ENCODE measurements at places on chromosomes 1 and 21. TPM values are rescaled to one million over a fixed set of nuclear protein-coding genes. Genes with fewer than 3 reads are reported as not detected.

Gene PDC
- total RNA-seq, result not detected

Gene FAM43B
- total RNA-seq, result not detected

Gene ADAMTSL4
- total RNA-seq, result 0.12 TPM

Gene C1orf185
- not detected for total RNA-seq

Gene GNG12
- not detected for total RNA-seq

Gene SLAMF9
- total RNA-seq, result not detected

Gene RSRP1
- total RNA-seq, result 571 TPM

DNA sequence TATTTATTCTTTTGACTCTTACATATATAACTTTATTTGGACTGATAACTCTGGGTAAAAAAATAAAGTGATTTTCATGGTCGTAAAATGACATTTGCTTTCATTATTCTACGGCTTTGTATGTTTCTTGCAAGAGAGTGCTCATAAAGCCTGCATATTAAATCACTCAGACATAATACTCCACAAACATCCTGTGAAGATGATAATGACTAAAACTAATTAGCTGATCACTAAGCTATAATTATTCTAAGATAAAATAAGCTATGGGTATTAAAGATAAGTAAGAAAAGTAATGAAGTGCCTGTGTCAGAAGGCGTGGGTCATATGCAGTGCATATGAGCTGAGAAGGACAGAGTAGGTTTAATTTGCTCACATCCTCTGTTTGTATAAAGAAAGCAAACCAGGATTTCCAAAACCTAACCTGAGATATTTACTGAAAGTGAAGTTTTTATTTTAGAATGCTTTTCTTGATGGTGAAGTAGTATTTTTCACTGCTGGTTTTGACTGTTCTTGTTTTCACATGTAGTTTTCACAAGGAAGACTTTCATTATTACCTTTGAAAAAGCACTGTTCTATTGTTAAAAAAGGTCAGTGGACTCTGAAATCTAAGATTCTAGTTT is 278.8 kb downstream of the AMY1C start:
- H3K27me3 ChIP-seq, result no peaks in the 10 kb centered on the region
- no peak overlapping the region for H3K4me3 ChIP-seq
- no peaks in the 10 kb centered on the region for H3K36me3 ChIP-seq
- H3K27ac ChIP-seq, result no peak overlapping the region

DNA sequence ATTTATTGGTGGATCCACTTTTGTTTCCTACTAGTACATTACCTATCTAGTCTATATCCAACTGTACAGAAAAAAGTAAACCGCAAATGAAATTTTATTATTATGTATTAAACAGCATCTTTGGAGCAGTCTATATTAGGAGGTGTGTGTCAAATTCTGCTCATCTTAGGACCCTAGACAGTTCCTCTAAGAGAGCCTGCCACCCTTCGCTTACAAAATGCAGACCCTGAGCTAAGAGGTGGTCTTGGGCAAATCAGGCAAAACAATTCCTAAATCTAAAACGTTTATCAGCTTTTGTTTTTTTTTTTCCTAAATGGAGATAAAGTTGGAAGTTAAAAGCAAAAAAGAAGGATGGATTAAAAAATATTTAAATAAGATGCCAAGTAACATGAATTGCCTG is 85.3 kb downstream of the PBX1 start:
- no peaks in the 10 kb centered on the region for H3K27me3 ChIP-seq
- DNase-seq, result no peak
- H3K4me1 ChIP-seq, result no peaks in the 10 kb centered on the region

GRCh38 chr1:91876040-91876470 is 9.9 kb downstream of the TGFBR3 start:
- peak; percentile 21 for DNase-seq
- no peaks in the 10 kb centered on the region for H3K36me3 ChIP-seq
- H3K4me1 ChIP-seq, result peaks cover 38% of the 10 kb centered on the region
- H3K27ac ChIP-seq, result no peak overlapping the region

DNA sequence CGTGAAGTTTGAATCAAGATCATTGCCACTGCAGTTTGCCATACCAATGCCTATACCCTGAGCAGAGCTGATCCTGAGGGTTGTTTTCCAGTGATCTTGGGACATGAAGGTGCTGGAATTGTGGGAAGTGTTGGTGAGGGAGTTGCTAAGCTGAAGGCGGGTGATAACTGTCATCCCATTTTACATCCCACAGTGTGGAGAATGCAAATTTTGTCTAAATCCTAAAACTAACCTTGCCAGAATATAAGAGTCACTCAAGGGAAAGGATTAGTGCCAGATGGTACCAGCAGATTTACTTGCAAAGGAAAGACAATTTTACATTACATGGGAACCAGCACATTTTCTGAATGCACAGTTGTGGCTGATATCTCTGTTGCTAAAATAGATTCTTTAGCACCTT is 78.6 kb downstream of the FMN2 start:
- H3K4me3 ChIP-seq, result no peak overlapping the region
- no peak overlapping the region for H3K27ac ChIP-seq
- H3K4me1 ChIP-seq, result no peaks in the 10 kb centered on the region
- H3K27me3 ChIP-seq, result no peaks in the 10 kb centered on the region

GRCh38 chr1:34844252-34844634 is 15.3 kb downstream of the SMIM12 start:
- no peak for DNase-seq
- H3K27me3 ChIP-seq, result no peaks in the 10 kb centered on the region
- no peaks in the 10 kb centered on the region for H3K36me3 ChIP-seq
- H3K27ac ChIP-seq, result no peak overlapping the region
- no peak overlapping the region for H3K4me3 ChIP-seq
- no peaks in the 10 kb centered on the region for H3K4me1 ChIP-seq

DNA sequence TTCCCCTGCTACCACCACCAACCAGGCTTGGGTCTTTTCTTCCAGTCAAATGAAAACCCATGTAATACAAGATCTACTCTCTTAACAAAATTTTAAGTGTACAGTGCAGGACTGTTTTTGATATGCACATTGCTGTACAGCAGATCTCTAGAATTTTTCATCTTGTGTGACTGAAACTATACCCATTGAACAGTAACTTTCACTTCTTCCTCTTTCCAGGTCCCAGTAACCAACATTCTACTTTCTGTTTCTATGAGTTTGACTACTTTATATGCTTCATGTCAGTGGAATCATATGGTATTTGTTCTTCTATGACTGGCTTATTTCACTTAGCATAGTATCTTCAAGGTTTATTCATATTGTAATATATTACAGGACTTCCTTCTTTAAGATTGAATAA is 45.3 kb upstream of the PLPPR4 start:
- no peaks in the 10 kb centered on the region for H3K4me1 ChIP-seq
- H3K27ac ChIP-seq, result no peak overlapping the region
- H3K27me3 ChIP-seq, result no peaks in the 10 kb centered on the region
- H3K36me3 ChIP-seq, result no peaks in the 10 kb centered on the region
- DNase-seq, result no peak
- H3K4me3 ChIP-seq, result no peak overlapping the region

DNA sequence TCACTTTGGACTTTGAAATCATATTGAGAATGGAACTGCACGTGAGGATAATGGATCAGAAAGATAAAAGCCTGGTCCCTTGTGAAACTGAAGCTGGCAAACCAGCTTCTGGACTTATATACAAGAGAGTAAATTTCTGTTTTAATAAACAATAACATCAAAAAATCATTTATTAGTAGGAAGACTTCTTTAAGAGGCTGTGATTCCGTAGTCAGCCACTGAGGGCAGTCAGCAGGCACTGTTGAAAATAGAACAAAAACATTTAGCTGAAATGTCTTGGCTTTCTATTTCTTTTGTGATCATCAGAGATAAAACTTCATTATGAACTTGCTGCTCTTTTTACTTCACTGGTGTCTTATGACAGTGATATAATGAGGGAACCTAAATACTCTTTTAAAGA is 489.4 kb downstream of the PCP4 start:
- no peak for DNase-seq
- H3K4me3 ChIP-seq, result no peak overlapping the region
- H3K4me1 ChIP-seq, result no peaks in the 10 kb centered on the region

DNA sequence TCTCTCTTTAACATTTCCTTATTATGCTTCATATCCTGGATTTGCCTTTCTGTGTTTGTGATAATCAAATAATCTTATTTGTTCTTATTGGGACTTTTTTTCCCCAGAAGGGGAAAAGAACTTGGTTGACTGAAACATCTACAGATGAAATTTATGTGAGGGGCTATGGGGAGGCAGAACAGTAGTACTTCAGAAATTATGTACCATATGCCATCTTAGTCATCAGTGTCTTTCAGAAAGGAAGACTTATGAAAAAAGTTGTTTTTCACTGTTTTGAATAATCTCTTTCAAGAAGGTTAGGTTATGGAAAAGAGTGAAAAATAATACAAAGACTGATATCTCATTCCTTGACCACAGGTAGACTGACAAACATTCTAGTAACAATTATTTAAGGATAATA is 30.2 kb upstream of the TRAF5 start:
- DNase-seq, result no peak
- no peak overlapping the region for H3K27ac ChIP-seq
- H3K27me3 ChIP-seq, result no peaks in the 10 kb centered on the region
- H3K4me1 ChIP-seq, result no peaks in the 10 kb centered on the region
- H3K36me3 ChIP-seq, result peaks cover 64% of the 10 kb centered on the region

- H3K27me3 ChIP-seq, result no peaks in the 10 kb centered on the region
- H3K36me3 ChIP-seq, result peaks cover 5% of the 10 kb centered on the region
- no peak overlapping the region for H3K27ac ChIP-seq
- no peak overlapping the region for H3K4me3 ChIP-seq
- H3K4me1 ChIP-seq, result no peaks in the 10 kb centered on the region
Observed at GRCh38 chr1:43773821-43774220, 66.5 kb downstream of the ST3GAL3 start.

- H3K27ac ChIP-seq, result peak overlapping the region; percentile 74
- peaks cover 73% of the 10 kb centered on the region for H3K36me3 ChIP-seq
- peaks cover 49% of the 10 kb centered on the region for H3K4me1 ChIP-seq
- H3K4me3 ChIP-seq, result peak overlapping the region; percentile 7
Observed at GRCh38 chr1:226643177-226643576, 94.6 kb downstream of the STUM start.

DNA sequence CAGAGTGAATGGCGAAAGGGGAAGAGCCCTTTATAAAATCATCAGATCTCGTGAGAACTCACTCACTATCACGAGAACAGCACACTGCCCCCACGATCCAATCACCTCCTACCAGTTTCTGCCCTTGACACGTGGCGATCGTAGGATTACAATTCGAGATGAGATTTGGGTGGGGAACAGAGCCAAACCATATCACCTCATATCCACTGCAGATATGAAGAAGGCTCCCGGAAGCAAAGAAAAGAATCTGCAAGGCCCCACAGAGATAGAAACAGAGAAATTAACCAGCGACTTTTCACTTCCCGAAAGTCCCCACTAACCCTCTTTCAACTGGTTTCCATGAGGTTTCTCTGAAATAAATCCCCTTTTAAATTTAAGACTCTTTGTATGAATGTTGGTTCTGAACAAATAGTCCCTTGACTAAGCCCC is 86.2 kb upstream of the IRF2BP2 start:
- no peak for DNase-seq
- H3K27me3 ChIP-seq, result no peaks in the 10 kb centered on the region
- no peak overlapping the region for H3K4me3 ChIP-seq

DNA sequence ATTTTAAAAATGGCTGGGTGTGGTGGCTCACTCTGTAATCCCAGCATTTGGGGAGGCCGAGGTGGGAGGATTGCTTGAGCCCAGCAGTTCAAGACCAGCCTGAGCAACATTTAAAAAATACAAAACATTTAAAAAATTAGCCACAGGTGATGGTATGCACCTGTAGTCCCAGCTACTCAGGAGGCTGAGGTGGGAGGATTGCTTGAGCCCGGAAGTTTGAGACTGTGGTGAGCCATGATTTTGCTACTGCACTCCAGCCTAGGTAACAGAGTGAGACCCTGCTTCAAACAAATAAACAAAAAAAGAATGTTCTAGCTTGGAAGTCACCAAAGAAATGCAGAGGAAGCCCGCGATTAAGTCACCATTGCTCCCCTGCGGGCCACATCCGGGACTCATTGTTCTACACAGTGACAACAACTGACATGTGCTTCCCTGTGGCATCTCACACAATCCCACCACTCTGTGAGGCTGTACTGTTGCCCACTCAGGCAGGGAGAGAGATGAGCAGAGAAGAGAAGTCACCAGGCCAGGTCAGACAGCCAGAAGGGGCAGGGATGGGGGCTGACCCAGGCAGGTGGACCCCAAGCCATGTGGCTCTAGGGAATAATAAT is 18.4 kb upstream of the SPATC1L start:
- peaks cover 44% of the 10 kb centered on the region for H3K36me3 ChIP-seq
- no peak overlapping the region for H3K4me3 ChIP-seq
- H3K27me3 ChIP-seq, result no peaks in the 10 kb centered on the region
- no peak overlapping the region for H3K27ac ChIP-seq
- DNase-seq, result no peak

- H3K27ac ChIP-seq, result no peak overlapping the region
- no peaks in the 10 kb centered on the region for H3K4me1 ChIP-seq
- H3K4me3 ChIP-seq, result no peak overlapping the region
- no peaks in the 10 kb centered on the region for H3K36me3 ChIP-seq
- no peaks in the 10 kb centered on the region for H3K27me3 ChIP-seq
Observed at GRCh38 chr1:19321071-19321470, 8.9 kb downstream of the SLC66A1 start.

DNA sequence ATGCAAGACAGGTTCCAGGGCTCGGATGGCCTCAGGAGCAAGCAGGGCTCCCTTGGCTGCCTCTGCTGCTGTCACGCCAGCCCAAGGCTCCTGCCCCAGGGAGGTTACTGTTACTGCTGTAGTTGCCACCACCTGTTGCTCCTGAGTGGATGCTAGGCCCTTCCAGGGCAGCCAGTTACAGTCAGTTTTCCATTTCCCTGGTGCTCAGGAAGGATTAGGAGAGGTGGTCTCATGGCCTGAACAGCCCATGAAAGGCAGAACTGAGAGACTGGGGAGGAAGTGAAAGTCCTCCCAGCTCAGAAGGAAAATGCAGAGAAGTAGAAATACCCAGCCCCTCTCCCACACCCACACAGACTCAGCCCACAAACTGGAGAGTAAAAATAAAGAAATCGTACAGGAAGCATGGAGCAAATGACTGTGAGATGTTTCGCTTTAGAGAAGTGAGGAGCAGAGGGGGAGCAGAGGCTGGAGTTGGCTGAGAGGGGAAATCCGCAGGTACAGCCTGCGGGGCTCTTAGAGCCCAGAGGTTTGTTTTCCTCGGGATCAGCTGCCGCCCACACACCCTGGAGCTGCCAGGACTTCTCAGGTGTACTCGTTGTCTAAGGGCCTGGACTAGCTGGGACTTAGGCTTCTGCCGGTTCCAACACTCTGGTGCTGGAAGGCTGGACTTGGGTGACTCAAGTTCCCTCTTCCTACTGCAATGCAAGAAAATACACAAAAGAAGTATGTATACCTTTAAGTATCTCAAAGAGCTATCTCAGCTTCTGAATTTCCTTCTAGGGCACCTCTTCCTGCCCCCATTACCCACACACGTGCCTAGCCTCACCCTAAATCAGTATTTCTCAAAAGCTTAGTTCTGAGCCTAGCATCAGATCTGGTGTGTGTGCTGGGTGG is 2.3 kb downstream of the IL6R start:
- peak overlapping the region; percentile 87 for H3K27ac ChIP-seq
- H3K27me3 ChIP-seq, result no peaks in the 10 kb centered on the region
- H3K4me1 ChIP-seq, result peaks cover 85% of the 10 kb centered on the region
- peaks cover 4% of the 10 kb centered on the region for H3K36me3 ChIP-seq
- peak overlapping the region; percentile 93 for H3K4me3 ChIP-seq

GRCh38 chr1:1071486-1072298 is 2.4 kb downstream of the RNF223 start:
- no peak overlapping the region for H3K27ac ChIP-seq
- peaks cover 18% of the 10 kb centered on the region for H3K4me1 ChIP-seq
- no peak for DNase-seq

- no peak overlapping the region for H3K27ac ChIP-seq
- no peak overlapping the region for H3K4me3 ChIP-seq
- no peaks in the 10 kb centered on the region for H3K36me3 ChIP-seq
- H3K27me3 ChIP-seq, result peaks cover 2% of the 10 kb centered on the region
Observed at GRCh38 chr1:199660071-199660470, 367.4 kb upstream of the NR5A2 start.

All from CD4-positive, CD25-positive, alpha-beta regulatory T cell (primary cell).